Stimulated activated CD4-positive, alpha-beta T cell treated with anti-CD3 and anti-CD28 coated beads, TNF-alpha, amount 100 ng/mL, for 24 hours (primary cell): ENCODE measurements at places on chromosomes 3 and 15.

DNA sequence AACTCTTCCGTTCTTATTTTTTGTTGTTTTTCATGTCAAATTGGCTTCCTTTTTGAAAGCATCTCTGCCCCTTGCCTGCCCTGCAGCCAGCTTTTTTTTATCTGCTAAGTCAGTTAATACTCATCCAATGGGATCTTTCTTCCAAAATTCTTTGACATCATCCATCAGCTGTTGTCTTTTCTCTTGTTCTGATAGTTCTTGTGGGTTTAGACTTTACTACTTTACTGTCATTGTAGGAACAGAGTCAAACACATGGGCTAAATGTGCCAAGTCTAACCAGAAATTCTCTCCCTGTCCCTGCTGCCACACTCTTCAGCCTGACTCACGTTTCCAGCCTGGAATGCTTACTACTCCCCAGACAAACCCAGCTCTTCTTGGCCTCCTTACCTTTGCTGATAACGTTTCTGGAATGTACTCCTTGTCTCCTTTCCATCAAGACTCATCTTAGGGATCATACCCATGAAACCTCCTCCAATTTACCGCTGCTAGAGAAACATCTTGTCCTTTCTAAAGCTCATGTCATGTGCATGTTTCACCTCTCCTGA lies 10.7 kb upstream of the VPS8 start:
- no peak for DNase-seq

- DNase-seq: no peak
Observed at GRCh38 chr3:88863196-88863595, 244.2 kb upstream of the EPHA3 start.

DNA sequence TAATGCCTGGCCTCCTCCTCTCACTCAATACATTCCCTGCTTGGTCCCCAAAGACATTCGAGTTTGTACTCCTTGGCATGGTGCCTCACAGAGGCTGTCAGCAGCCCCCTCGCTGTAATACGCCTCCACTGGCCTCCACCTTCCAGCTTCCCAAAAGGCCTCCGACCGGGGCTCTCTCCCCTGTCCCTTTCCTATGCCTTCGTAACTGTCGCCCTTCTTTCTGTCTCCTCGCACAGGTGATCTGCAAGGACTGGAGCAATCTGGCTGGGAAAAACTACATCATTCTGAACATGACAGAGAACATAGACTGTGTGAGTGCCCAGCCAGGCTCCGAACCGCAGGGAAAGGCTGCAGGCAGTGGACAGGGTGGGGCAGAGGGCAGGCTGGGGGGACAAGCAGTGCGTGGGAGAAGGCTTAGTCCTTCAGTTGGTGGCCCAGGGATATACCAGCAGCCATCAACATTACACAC lies 10.7 kb upstream of the ABTB1 start:
- DNase-seq: no peak

- DNase-seq: no peak
Observed at GRCh38 chr15:67899596-67900283, 59.9 kb upstream of the RNU6-1 start.

GRCh38 chr15:60582370-60583036 lies 103.6 kb upstream of the ICE2 start:
- DNase-seq: no peak

- no peak for DNase-seq
Observed at GRCh38 chr3:132643366-132643765, 16.2 kb downstream of the ACAD11 start.

GRCh38 chr15:48592933-48593332 lies 52.6 kb downstream of the FBN1 start:
- no peak for DNase-seq
